Stimulated activated CD8-positive, alpha-beta memory T cell treated with anti-CD3 and anti-CD28 coated beads, Interleukin-7, amount 100 ng/mL, for 1 hour (primary cell): ENCODE measurements at places on chromosomes 12 and 14.

DNA sequence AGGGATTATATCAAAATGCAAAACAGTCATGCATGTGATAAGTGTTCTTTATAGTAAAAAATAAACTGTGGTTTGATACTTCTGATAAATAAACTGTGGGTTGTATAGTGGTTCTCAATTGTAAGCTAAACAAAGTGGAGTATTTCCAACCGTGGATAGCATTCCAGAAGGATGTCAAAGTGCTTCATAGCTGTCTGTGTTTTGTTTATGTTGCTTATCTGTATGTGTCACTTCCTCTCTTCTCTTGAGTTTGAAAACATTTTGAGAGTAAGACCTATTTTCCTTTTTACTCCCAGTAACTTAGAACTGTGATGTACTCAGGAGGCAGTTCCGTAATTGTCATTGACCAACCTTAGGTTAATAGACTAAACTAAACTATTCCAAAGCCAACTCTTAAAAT, 415.8 kb downstream of the TMTC2 start:
- no peak for DNase-seq

- DNase-seq: no peak
Observed at GRCh38 chr12:4215229-4216186, 58.1 kb upstream of the CCND2 start.

DNA sequence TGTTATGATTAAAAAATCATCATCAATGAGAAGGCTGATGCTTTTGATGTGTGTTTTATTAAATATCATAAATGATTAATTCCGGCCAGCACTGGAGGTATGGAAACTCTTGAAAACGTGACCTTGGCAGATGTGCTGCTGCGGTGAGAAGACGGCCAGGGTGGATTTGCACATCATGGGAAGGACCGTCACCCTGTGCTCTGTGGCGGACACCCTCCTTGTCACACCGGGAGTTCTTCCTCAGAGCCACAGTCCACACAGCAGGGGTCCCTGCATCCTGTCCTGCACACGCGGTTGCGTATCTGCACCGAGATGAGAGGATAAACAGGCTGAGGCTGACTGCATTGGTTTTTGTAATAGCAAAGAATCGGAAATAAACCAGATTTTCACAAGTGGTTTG, 33.5 kb downstream of the FZD10 start:
- no peak for DNase-seq

- DNase-seq: no peak
Observed at GRCh38 chr12:132967736-132968135, 11.6 kb upstream of the ZNF605 start.

DNA sequence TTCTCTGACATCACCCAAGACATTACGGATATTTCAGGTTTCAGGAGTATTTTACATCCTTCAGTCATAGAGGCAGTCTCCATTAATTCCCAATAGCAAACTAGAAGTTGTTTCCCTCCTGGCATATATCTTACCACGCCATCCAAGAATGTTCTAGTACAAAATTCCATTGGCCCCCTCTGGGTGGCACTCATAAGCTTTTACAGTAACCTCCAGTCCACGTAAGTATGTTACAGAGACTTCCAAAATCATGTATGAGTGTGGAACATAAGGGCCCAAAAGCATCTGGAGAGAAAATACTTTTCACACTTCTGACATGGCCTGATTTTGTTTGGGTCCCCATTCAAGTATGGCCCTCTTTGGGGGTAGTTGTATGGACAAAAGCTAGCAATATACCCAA, 58.1 kb upstream of the DHRS4 start:
- DNase-seq: no peak

- DNase-seq: no peak
Observed at GRCh38 chr14:24123424-24124417, 6.7 kb upstream of the FITM1 start.
